Stimulated activated CD8-positive, alpha-beta memory T cell treated with anti-CD3 and anti-CD28 coated beads, Interleukin-4, amount 100 ng/mL, for 1 hour (primary cell): ENCODE measurements at places on chromosomes 4 and X.

DNA sequence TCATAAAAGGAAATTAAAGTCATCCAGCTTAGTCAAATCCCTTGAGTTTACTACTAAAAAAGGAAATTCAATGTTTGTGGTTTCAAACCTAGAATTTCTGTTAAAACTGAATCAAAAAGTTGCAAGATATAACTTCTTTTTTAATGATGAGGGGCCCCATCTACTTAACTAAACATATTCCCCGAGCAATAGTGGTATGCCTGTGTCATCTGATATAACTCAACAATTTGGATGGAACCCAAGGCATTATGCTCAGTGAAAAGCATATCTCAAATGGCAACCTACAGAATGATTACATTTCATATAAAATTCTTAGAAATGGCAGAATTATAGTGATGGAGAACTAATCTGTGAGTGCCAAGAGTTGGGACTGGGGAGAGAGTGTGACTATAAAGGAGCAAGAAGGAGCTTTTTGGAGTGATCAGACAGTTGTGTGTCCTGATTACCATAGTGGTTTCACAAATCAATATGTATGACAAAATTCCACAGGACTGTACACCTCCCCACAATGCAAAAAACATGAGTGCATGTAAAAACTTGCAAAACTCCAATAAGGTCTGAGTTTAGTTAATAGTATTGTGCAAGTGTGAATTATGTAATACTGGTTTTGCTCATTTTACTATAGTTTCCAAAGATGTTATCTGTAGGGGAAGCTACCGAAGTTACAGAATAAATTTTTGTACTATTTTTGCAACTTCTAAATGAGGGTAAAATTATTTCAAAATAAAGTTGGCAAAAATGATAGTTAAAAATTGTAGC, 323.2 kb downstream of the ARHGAP24 start:
- DNase-seq, result no peak

DNA sequence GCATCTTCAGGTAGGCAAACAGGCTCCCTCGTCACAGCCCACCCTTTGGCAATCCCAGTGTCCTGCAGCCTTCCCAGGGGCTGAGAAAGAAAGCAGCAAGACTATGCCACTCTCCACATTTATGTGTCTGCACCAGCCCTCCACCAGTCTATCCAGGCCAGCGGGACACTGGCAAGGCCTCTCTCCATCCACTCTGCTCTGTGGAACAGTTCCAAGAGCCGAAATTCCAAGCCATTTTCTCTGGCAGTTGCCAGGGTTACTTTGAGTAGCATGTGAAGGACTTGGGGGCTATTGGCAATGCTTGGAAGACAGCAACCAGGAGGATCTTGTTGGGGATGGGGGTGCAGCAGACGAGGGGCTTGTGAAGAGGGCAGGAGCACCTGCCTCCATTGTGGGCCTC, 52.1 kb downstream of the TSC22D3 start:
- DNase-seq, result no peak

GRCh38 chr4:7046971-7047370, 3.8 kb downstream of the TADA2B start:
- DNase-seq, result no peak

GRCh38 chr4:165763640-165764039, 109.4 kb upstream of the TLL1 start:
- no peak for DNase-seq

DNA sequence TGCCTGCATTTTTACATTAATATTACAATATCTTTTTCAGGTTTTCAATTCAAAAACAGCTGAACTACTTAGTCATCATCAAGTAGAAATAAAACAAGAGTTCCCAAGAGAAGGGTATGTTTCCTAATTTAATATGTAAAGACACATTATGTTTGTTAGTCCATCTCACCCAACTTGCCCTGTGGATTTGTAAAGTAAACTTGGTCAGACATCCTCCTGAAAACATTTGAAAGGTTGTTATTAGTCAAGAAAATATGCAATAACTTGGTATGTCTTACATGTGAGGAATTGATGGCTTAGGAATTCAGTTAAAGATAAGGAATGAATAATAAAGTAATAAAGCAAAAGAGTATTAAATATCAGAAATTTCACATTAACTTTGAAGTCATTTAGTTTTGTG, 12.2 kb downstream of the GK start:
- no peak for DNase-seq

DNA sequence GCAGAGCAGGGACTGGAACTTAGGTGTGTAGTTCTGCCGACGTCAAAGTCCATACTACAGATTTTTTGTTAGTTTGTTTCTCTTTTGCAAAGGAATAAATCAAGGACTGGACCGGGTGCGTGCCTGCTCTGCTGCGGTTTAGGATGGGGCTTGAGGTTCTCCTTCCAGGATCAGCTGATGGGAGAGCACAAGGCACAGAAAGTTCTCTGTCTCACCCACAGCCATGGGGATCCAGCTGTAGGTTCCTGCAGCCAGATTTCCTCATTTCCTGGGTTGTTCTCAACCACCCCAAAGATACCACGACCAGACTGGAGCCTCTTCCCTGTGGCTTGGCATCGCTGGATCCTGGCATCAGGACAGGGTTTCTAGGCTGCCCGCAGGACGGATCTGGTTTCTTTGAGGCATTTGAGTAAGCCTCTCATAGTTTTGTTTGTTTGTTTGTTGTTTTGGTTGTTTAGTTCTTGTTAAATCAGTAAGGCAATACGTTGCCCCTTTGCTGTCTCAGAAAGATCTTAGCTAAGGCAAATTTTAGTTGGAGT, 789 bp upstream of the SRPX start:
- no peak for DNase-seq

DNA sequence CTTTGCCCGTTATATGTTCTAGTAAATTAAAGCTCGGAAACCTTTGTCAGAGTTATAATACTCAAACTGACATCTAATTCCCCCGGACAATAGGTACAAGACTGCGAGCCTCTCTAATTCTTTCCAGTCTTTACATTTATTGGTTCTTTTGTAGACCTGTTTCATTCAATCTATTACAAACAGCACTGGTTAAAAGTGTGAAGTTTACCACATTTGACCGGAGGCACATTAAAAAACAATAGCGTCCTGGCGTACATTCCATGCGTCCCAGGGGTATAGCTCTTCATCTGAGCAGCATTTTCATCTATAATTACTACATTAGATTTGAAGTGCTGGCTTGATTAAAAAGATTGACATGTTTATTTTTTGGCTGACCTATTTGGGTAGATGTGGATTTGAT, 49.9 kb upstream of the TENM3 start:
- no peak for DNase-seq

DNA sequence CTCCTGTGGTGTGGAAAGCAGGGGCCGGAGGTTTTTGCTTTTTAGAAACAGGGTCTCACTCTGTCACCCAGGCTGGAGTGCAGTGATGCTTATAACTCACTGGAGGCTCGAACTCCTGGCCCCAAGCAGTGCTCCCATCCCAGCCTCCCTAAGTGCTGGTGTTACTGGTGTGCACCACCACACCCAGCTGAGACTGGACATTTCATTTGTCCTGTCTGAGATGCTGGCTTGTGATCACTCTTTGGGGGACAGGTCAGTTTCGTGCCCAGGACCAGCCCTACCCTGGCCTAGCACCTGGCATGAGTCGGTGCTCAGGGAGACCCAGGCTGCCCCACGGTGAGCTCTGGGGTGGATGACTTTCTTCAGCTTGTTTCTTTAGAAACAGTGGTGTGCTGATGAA, 11.3 kb downstream of the PSAPL1 start:
- DNase-seq, result no peak

- no peak for DNase-seq
Observed at GRCh38 chr4:106041294-106042002, 146.2 kb downstream of the NPNT start.

- no peak for DNase-seq
Observed at GRCh38 chrX:19064175-19064574, 58.1 kb downstream of the ADGRG2 start.

DNA sequence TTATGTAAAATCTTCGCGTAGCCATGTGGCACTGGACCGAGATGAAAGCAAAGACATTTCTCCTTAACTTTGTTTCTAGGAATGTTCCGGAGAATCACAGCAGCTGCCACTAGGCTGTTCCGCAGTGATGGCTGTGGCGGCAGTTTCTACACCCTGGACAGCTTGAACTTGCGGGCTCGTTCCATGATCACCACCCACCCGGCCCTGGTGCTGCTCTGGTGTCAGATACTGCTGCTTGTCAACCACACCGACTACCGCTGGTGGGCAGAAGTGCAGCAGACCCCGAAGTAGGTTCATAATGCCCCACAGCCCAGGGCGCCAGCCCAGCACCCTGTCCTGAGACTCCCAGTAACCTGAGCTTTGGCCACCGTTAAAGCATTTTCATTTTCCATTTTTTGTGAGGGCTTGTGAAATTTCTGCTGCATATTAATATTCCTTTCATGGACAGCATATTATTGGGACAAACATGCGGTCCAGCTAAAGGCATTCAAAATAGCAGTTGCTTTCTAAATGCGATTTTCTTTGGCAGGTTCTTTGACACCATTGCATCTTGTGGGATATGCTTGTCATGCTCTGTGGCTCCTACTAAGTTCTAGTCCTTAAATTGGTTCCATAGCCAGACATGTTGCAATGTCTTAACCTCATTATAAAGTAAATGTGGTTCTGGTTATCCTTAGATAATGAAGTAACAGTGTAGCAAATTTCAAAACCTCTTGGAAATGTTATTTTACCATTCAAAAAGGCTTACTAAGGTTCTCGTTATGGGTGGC, 49.1 kb upstream of the MSANTD1 start:
- DNase-seq, result no peak

DNA sequence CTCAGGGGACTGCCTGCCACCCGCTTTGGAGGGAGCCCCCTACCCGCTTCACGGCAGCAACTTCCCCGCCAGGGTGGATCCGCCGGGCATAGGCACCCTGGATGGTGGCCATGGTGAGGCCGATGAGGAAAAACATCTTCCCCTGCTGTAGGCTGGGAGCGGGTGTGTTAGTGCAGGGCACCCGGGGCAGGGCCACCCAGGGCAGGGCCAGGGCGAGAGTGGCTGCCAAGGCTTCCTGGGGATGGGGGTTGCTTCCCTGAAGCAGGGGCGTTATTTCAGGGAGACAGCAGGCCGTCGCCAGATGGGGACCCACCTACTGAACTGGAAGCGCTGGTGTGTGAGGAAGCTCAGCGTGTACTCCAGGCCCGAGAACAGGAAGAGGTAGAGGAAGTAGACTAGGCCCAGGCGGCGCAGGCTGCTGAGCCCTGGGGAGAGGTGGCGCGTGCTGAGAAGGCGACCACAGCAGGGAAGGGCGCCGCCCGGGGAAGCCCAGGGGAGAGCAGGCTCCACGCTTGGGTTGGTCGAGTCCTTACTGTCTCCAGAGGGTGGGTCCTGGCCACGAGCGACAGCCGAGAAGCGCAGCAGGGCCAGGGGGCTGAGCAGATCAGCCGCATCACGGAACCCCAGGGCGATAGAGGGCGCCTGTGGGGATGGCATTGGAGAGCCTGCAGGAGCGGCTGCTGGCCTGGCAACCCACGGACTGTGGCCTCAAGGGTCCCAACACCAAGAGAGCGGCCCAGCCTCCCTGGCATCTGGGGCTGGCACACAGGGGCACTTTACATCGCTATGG, 31.5 kb downstream of the NOP14 start:
- DNase-seq, result no peak

DNA sequence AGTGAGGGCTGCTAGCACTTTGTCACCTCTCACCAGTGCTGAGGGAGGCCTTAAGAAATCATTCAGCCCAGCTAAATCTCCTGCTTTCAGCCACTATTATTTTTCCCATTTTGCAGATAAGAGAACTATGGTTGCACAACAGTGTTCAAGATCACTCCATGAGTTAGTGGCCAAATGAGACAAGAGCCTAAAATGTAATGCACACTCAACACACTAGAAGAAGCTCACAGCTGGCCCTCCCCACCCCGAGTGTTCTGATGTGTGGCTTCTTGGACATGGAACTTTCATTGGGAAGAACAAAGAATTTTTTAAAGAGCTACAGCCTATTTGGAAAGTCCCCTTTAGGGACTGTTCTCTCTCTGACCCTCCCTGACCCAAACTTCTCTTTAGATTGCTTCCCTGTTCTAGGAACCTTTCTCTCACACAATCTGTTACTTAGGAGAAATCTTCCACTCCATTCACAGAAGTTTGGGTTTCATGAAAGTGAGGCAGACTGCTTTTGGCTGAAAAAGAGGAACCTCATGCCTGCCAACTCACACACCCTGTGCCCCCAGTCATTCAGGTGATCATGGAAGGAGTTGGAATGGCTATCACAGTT, 44.0 kb upstream of the CT47C1 start:
- DNase-seq, result no peak

- no peak for DNase-seq
Observed at GRCh38 chrX:88146577-88146976, 600.4 kb upstream of the CPXCR1 start.

GRCh38 chrX:30777575-30777974, 111.5 kb downstream of the TAB3 start:
- no peak for DNase-seq

GRCh38 chr4:77669946-77670590, 64.4 kb downstream of the CXCL13 start:
- DNase-seq, result no peak

GRCh38 chr4:137266511-137266910, 265.8 kb downstream of the PCDH18 start:
- DNase-seq, result no peak

DNA sequence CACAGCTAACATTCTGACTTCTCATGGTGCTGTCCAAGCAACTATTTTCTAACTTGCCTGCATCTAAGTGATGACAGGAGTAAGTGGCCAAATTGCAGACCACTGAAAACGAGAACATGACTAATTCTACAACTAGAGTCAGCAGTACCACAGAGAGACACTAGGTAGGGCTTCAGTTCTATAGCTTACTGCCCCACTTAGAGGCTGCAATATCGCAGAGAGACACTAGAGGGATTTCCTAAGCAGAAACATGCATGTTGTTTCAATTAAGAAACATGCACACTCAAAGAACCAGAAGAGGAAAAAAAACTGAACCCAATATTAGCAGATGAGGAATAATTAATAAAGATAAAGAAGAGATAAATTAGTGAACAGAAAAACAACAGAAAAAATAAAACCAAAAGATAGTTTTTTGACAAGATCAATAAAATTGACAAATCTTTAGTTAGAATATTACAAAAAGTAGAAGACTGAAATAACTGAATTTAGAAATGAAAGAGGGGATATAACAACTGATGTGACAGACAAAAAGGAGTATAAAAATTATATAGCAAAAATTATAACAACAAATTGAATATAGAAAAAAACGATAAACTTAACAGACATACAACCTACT, 100.8 kb downstream of the SPIN4 start:
- DNase-seq, result no peak

GRCh38 chr4:169158046-169158445, 112.7 kb downstream of the SH3RF1 start:
- no peak for DNase-seq

GRCh38 chr4:108029016-108029720, 39.5 kb downstream of the HADH start:
- no peak for DNase-seq

DNA sequence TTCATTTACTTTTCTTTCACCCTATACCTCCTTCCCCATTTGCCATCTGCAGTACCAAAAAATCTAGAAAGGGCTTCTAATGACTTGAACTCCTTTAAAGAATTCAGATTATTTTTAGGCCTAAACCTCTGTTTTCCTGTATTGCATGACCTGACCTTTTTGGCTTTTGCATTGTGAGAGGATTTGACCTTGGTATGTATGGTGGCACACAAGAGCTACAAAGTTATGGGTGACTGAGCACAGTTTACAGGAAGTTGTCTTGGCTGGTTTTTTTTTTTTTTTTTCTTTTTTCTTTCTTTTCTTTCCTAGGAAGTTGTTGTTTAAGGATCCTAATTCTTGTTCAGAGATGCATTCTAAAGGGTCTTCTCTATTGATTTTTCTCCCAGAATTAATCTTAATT, 32.0 kb upstream of the MTMR8 start:
- DNase-seq, result no peak
